ENCODE measurements at places on chromosomes 1 and 21. TPM values are rescaled to one million over a fixed set of nuclear protein-coding genes. Genes with fewer than 3 reads are reported as not detected.

LCE1A gene
- not detected for total RNA-seq

LMOD1 gene
- total RNA-seq: 45.4 TPM

HRNR gene
- total RNA-seq: not detected

CEP85 gene
- total RNA-seq: 44.3 TPM

TSSK3 gene
- 1.5 TPM for total RNA-seq

OR2L5 gene
- not detected for total RNA-seq

FAM177B gene
- not detected for total RNA-seq

TRIM17 gene
- total RNA-seq: not detected

RAB25 gene
- not detected for total RNA-seq

KMO gene
- 0.06 TPM for total RNA-seq

GRCh38 chr21:40555021-40555528 lies 291.9 kb downstream of the DSCAM start:
- no peak for DNase-seq

DNA sequence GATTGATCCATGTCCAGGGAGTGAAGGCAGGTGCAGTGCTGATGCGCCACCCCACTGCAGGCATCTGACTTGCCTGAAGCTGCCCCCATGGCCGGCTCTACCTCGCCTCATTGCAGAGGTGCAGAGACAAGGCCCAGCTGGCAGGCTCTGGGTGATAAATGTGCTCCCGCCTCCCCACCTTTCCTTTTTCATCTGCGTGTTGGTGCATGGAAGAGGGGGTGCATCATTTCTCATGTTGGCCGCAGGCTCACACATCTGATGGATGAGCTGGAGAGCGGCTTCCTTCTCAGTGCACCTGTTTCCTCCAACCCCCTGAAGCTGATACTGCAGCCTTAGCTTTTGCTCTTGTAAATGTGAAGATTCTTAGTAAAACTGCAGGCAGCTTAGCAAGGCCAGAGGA lies 306.0 kb upstream of the KAZN start:
- DNase-seq: no peak

GRCh38 chr1:157360023-157360390 lies 192.3 kb downstream of the FCRL5 start:
- no peak for DNase-seq

DNA sequence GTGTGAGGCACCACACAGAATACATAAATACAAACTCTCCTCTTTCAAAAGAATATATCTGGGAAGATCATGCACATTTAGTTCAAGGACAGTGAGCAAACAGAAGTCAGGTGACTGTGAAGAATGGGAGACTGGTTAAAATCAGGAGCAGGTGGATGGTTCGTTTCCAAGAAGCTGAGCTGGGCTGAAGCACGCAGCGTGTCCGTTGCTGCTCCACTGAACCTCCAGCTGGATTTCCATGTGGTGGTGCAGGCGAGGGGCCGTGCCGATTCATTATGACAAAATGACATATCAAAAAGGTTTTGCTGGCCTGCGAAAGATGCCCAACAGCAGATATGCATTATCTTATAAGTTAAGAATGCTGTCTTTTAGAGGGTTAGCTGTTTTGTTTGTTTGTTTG lies 66.0 kb downstream of the OLIG1 start:
- no peak for DNase-seq

GRCh38 chr1:200302921-200303290 lies 106.9 kb downstream of the ZNF281 start:
- DNase-seq: no peak

DNA sequence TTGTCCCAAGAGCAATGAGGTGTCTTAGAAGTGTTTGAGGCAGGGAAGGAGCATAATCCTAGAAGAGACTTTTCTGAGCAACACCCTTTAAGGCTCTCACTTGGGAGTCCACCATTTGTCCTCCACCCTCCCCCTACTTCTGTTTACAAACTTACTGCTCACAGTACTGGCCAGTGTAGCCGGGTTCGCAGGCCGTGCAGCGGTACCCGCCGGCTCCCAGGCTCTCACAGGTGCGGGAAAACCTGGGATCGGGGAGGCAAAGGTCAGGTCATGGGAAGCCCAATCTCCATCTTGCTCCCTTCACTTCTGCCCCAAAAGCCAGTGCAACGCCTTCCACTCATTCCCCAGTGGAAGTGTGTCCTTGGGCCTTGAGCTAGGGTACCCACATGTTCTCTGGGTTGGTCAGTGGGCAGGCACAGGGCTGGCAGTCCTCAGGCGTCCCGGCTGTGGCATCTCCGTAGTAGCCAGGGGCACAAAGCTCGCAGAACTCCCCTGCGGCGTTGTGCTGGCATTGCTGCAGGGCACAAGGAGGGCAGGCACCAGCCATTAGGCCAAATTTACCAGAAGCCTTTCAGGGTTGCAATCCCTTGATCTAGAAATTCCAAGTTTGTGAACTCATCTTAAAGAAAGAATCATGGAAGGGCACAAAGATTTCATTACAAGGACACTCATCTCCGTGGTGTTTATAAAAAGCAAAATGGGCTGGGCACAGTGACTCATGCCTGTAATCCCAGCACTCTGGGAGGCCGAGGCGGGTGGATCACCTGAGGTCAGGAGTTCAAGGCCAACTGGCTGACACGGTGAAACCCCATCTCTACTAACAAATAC lies 49.8 kb downstream of the LDLRAD2 start:
- DNase-seq: no peak

GRCh38 chr1:2137257-2138121 lies 57.1 kb downstream of the FAAP20 start:
- no peak for DNase-seq

DNA sequence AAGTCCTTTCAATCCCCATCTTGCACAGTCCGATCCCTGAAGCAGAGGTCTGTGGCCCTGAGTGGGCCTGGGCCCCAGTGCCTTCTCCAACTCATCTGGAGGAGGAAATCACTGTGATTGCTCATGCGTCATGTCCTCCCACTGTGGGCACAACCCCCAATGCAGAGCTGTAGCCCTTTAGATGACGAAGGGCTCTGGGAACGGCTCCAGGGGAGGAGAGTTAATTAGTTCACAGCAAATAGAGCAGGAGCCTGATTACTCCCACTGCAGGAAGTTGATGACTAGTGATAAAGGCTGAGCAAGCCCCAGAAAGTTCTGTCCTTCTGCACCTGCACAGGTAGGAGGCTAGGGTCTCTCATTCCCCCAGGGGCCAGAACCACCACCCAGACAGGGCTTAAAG lies 111.5 kb downstream of the CCDC185 start:
- DNase-seq: no peak

DNA sequence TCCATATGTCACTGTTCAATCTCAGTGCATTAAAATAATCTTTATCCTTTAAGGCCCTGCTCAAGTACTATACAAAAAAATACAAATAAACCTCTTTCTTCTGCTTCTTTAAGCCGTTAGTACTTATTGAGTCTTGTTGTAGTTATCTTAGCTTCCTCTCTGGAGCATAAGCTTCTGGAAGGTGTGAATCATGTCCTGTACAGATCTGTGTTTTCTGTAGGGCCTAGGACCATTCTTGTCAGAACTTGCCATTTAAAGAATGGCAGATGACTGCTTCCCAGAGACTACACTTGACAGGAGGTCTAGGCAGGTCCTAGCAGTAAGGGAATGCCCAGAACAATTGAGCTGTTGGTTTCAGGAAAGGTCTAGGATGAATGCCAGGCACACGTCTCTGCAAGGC lies 12.9 kb downstream of the NEK7 start:
- DNase-seq: no peak

- no peak for DNase-seq
These were observed 84.5 kb downstream of the SIK1 start for GRCh38 chr21:43342301-43342881.

- no peak for DNase-seq
These were observed 61.9 kb upstream of the RABGAP1L start for GRCh38 chr1:174097426-174097825.

All from psoas muscle (tissue), 8 donors.